ENCODE measurements at places on chromosomes 3 and 15. TPM values are rescaled to one million over a fixed set of nuclear protein-coding genes. Genes with fewer than 3 reads are reported as not detected.
A peak's percentile ranks its signal among the peaks of the same experiment; 100 is the strongest.

ISLR2 gene
- 1.3 TPM for total RNA-seq

IFT80 gene
- 8.9 TPM for total RNA-seq

DNA sequence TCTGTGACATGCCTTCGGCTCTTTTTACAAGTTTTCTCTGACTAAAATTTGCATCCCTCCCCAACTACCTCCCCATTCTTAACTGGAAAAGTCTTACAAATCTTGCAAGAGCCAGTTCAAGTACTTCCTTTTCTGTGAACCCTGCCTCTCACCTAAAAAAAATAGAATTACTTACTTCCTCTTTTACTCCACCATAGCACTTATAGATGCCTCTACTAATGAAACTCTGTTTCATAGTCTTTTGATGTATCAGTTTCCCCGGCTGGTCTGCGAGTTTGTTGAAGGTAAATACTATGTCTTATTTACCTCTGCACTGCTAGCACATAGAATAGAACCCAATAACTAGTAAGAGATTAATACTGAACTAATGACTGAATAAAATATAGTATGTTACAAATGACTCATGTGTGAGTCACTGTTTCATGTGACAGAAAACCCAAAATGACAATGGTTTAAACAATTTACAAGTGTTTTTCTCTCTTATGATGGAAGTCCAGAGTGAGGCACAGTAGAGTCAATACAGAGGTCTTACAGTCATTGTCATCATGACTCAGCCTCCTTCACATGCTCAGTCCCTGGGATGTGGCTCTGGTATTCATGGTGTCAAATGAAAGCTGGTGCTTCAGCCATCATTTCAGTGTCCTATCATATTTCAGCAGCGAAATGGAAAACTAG, 393.5 kb downstream of the RSL24D1 start:
- no peak for DNase-seq

- DNase-seq: peak; percentile 37
These were observed 201.4 kb downstream of the UBE3A start for GRCh38 chr15:25237291-25237978.
